ENCODE measurements at places on chromosomes 2 and 18.

- no peak for DNase-seq
Measured at GRCh38 chr2:181570833-181571661, 85.9 kb downstream of the CERKL start.

DNA sequence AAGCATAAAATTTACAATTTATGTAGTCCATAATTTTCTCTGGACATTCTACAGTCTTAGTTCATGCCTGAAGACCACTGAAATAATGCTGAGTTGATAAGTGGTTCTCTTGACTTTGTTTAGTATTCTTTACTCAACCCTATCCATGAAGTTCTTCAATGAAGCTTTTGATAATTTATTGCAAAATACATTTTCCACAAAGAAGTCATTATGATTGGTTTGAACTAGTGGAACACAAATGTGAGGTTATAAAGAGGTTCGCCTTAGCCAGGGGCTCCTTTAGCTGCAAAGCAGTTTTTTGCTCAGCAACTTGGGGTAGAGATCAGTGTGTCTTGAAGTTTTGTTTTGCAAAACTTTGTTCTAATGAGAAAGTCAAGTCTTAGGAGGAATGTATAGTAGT lies 5.9 kb downstream of the BCL2L11 start:
- no peak for DNase-seq

DNA sequence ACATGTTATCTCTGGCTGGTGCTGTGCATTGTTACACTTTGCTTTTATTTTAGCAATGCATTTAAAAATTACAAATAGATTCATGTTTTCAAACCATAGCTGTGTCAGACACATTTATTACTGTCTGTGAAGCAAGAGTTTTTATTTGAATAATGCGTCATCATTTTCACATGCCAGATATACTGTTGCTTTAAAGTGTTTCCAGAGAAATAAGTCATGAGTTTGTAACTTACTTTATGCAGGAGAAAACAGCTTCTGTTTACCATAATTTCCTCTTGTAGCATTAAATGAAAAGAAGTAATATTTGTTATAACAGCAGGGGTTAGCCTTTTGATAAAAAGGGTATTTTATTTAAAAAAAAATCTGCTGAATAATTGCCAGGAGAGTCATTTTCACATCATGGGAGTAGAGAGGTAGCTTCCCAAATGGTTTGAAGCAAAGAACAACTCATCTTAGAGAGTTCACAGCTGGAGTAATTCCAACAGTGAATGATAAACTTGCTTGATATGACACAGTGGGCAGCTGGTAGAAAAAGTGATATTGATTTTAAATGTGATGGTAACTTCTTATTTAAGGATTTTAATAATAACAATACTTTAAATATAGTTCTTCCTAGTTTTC lies 1274.5 kb upstream of the CRIM1 start:
- DNase-seq, result no peak

DNA sequence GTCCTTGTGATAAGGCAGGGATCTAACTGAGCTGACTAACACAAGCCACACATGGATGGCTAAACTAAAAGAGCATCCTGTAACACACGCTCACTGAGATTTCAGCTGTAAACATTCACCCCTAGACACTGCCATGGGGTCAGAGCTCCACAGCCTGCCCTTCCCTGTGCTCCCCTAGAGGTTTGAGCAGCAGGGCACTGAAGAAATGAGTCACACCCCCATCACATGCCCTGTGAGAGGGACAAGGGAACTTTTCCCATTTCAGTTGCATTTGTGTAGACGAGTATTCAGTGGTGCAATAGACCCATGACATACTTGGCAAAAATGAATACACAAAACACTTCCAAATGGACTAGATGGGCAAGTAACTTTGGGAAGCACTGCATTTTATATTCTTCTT lies 402.4 kb upstream of the LRRTM1 start:
- DNase-seq, result no peak

DNA sequence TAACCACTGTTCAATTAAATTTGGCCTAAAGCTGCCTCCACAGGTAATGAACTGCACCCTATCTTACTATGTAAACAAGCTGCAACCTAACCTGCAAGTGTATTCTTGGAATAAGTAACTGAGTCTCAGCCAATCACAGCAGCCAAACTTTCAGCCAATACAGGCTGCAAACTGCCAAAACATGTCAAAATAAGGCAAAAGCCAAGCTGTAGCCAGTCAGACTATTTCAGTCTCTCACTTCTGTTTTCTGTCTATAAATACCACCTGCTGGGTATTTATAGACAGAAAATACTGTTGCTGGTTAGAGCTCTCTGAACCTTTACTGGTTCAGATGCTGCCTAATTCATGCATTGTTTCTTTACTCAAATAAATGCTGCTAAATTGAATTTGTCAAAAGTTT lies 14.3 kb downstream of the C2orf76 start:
- DNase-seq, result peak; percentile 58

DNA sequence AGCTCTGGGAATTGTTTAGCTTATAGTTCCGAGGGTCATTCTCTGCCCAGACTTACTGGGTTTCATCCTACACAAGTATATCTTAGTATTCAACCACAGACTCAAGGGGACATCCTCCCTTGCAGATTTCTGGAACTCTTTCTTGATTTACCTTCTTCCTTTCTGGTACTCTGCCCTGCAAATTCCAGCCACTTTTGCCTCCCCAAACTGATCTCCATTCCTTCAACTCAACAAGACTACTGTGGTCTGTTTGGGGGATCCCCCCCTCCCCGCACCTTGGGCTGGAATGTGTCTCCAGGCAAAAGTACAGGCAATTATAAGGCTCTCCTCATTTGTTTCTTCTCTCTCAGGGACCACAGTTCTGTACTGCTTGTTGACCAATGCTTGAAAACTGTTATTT lies 13.4 kb downstream of the PHOSPHO2 start:
- DNase-seq, result no peak

DNA sequence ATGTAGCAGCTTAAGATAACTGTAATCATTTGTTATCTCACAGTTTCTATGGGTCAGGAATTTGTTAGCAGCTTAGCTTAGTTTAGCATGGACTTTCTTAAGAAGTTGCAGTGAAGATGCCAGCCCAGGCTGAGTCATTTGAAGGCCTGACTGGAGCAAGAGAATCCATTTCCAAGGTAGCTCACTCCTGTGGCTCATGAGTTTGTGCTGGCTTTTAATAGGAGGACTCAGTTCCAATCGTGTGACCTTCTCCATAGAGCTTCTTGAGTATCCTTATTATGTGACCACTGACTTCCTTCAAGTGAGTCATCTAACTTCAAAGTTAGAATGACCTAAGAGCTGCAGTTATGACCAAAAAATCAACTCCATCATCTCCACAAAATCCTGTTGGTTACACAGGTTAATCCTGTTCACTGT lies 1.4 kb downstream of the GPATCH11 start:
- no peak for DNase-seq

DNA sequence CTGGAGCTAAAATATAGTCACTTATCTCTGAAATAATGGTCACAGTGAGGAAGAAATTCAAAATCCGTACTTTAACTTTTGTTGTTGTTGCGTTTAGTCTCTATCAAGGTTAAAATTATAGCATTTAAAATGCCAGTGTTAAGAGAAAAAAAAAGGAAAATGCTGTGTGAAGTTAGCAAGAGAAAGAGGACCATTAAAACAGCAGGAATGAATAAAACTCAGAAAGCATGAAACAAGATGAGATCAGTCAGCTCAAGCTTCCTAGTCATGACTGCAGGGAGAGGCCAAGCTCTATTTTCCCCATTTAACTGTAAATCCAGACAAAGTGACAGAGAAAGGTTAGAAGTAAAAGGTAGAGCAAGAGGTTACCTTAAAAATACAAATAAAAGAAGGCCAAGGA lies 281.7 kb upstream of the ATP5MC3 start:
- DNase-seq, result no peak

DNA sequence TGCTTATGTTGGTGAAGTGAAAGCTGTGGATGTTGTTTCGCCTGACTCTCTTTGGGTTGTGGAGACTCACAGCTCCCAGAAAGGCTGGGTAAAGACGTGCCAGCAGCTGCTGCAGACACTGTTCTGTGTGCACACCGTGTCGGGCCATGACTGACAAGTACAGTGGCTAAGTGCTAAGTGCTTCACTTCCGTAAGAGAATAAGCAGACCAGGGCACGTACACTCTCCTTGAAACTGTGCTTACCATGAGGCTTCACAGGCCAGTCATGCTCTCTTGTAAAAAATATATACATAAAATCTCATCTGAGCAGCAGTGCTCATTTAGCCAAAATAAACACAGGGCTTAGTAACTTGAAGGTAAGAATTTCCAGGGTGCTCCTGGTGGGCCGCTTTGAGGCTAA lies 86.0 kb downstream of the NRP2 start:
- no peak for DNase-seq

DNA sequence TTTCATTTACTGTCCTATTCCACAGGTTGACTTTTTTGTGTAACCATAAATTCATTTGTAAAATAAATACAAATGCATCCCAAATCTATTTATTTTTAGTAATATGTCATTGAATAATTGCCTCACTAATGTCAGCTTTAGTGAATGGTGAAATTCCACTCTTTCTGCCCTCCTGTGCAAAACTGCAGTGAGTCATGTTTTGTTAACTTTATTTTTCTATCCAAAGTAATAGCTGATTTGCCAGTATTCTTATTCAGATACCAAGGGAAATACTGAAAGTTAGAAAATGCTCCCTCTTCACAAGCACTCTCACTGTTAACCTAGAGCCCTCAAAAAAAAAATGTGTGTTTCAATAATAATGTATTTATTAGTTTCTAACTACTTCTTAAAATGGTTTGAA lies 322.8 kb downstream of the RIT2 start:
- DNase-seq, result no peak

GRCh38 chr2:117359266-117359914 lies 455.1 kb upstream of the DDX18 start:
- DNase-seq, result no peak

All from GM10248 (cell line).